NCI-H1436 treated with DMSO at 0.1 percent for 48 hours (cell line): ENCODE measurements at places on chromosomes 1 and 21.
A peak's percentile ranks its signal among the peaks of the same experiment; 100 is the strongest.

DNA sequence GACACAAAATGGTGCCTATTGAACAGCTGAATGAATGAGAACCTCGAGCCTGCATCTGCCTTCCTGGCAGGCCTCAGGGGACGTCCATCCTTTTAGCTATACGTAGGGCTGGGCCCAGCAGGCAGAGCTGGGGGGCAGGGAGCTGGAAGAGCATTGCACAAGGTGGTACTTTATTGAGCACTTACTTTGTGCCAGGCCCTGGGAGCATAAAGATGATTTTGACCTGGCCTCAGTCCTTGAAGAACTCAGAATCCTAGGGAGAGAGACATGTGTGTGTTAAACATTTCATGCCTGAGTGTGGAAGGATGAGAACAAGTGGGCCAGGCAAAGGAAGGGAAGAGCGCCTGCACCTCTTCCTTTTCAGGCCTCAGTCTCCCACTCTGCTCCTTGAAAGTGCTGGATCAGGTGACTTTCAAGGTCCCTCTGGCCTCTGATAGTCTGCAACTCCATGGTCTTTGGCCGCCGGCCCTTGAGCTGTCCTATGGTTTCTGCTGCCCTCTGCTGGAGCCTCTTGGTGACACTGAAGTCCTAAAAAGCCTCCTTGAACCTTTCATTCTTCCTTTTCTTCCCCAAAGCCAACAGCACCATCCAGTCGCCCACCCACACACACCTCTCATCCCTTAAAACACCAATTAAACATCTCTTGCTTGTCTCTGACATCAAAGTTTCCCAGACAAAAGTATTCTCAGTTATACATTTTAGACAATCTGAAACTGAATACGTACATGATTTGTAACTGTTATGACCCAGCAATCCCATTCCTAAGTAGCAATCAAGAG is 3.5 kb upstream of the PEAR1 start:
- no peak for DNase-seq

GRCh38 chr1:7719468-7720094 is 51.5 kb upstream of the VAMP3 start:
- no peak for DNase-seq

DNA sequence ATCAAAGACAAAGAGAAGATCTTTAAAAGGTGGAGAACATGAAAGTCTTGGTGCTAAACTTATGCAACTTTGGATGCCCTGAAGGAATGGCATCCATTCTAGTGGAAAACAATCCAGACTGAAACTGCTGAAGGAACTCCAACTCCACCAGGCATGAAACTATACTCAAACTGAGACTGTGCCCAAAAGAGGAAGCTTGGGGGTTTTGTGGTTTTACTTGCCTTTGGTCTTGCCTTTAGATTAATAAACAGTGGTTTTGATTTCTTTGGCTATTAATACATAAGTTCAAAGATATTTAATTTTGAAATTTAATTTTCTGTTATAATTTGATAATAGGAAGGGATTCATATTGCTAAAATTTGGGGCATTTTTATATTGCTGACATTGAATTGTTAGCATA is 17.4 kb upstream of the SLC30A10 start:
- no peak for DNase-seq

- no peak for DNase-seq
Observed at GRCh38 chr1:222781251-222781650, 33.6 kb upstream of the DISP1 start.

DNA sequence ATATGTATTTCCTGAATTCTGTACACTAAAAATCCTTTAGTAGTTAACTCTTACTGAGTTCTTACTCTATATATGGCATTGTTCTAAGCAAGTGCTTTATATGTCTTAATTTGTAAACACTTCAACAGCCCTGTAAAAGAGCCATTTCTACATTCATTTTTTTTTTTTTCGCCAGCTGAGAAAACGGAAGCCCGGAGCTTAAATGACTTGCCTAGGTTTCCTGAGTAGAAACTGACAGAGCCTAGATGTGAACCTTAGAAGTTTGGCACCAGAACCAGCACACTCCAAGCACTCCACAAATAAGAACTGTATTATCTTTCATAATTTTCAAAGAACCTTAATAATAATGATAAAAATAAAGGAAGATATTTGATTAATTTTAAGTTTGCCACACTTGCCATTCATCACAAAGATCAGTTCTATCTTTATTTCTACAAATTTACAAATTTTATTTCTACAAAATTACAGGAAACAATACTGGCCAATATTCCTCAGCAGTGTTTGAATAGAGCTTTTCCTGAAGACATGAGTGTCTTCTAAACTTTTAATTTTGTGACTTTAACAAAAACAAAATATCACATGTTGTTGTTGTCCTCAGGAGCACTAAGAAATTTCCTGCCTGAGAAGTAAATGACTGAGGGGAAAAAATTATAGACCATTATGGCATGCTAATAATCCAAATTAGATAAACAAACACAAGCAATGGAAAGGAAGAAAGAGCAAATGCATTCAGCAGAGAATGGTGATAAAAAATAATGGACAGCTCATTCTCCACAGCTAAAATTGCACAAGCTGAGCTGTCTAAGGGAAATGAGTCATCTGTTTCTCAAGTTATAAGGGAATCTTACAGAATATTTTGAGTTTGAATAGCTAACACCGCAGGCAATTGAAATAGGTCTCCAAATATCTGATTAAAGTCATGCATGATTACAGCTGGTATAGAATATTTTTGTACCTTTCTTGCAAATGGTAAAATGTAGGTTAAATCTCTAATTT is 71.2 kb downstream of the DPYD start:
- DNase-seq: peak; percentile 73

GRCh38 chr1:182666706-182667105 is 17.7 kb downstream of the RGS8 start:
- DNase-seq: no peak
